ENCODE measurements at places on chromosomes 2 and 18.

GRCh38 chr2:45918463-45919159, 267.1 kb downstream of the PRKCE start:
- DNase-seq = no peak

DNA sequence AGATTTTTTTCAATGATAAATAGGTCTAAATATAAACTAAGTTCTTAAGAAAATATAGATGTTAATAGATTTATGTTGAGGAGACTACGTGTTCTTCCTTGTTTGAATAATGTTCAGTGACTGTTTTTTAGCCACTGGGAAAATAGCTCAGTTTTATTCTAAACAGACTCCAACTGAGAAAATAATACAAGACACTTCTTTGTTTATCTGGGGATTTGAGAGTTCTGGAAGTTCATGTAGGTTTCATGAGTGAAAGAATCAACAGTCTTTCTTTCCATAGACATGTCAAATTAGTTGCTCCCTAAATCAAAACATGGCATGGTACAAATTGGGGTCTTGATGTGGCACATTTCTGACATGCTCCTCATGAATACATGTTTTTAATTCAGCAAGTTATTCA, 177.7 kb downstream of the MREG start:
- no peak for DNase-seq

- DNase-seq = no peak
Observed at GRCh38 chr18:79962835-79963657, 1.4 kb upstream of the HSBP1L1 start.

DNA sequence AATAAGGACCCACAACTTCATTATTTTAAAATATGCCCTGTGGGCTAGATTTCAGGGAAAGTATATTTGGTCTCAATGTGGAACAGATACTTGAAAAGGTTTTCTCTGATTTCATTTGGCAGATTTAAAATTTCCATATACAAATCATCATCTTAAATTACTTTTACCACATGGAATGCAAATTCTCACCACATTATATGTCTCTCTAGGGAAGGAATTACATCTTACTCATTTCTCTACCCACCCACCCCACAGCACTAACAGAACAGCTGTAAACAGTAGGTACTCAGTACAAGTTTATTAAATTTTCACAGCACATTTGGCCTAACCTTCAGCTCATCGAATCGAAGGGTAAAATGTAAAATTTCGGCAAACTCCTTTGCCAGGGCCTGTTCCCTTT, 104.0 kb downstream of the CYRIA start:
- no peak for DNase-seq

- no peak for DNase-seq
Observed at GRCh38 chr2:136407952-136408318, 290.0 kb upstream of the CXCR4 start.

DNA sequence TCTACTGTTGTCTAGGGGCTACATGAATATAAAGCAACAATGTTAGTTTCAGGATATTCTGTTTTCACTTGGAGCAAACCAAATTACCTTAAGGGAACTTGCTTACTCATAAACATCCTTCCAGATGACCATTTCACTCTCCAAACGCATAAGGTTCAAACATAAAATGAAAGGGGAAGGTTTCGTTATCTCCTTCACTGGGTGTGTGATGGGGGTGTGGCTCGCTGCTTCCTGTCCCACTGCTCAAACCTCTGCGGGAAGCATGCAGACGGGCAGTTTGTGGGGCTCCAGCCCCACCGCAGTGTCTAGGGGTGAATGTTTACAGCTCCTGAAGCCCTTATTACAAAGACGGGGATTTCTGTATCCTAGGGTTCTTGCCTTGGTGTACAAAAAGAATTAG, 1310.9 kb upstream of the TMEFF2 start:
- no peak for DNase-seq

DNA sequence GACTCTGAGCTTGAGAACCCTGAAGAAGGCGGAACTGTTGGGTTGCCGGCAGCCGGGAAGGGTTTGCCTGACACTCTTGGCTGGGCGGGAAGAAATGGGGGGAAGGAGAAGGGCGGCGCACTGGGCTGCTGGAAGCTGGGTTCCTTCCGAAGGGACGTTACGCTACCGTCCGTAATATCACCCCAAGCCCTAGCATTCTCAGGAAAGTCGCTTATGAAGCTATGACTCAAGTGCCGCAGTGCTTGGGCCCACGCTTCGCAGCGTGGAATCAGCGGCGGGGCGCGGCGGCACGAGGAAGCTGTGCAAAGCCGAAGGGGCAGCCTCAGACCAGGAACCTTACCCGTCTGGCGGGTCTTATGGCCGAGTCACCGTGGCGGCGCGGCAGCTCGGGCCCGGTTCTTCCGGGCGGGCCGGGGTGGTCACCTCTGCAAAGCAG, 50.2 kb upstream of the SIGLEC15 start:
- peak; percentile 52 for DNase-seq

DNA sequence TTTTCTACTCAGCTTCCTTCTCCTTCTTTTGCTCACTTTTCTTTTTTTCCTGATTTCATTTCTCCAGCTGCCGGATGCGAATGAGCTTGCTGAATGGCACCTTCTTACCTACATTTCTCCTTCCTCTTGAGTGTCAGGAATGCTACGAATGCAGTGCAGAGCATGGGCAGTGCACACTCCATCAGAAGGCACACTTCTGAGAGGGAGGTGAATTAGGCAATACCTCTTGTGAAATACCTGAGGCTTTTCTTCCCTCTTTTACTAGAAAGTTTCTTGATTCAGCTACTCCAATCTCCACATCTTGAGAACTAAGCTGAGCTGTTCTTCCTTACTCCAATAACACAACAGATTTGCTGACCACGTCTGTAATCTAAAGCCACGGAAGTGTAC, 51.1 kb downstream of the PLEKHM3 start:
- DNase-seq = no peak

- no peak for DNase-seq
Observed at GRCh38 chr2:182706751-182707150, 9.3 kb upstream of the DNAJC10 start.

DNA sequence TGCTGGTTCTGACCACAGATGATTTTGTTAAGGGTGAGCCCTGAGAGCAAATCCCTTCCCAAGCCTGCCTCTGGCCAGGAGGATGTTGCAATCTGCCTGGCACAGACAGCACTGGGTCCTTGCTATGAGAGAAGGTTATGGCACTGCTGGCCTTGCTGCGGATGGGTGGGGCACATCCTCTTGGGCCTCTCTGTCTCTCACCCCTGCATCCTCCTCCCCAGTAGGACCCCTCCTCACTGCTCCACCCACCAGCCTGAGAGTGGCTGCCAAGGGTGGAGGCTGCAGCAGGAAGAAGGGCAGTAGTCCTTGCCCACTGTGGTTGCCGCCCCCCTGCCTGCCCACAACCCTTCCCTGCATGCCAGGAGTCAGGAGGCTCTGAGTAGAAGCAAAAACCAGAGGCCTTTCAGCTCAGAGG, 180.9 kb downstream of the ZBTB7C start:
- no peak for DNase-seq

DNA sequence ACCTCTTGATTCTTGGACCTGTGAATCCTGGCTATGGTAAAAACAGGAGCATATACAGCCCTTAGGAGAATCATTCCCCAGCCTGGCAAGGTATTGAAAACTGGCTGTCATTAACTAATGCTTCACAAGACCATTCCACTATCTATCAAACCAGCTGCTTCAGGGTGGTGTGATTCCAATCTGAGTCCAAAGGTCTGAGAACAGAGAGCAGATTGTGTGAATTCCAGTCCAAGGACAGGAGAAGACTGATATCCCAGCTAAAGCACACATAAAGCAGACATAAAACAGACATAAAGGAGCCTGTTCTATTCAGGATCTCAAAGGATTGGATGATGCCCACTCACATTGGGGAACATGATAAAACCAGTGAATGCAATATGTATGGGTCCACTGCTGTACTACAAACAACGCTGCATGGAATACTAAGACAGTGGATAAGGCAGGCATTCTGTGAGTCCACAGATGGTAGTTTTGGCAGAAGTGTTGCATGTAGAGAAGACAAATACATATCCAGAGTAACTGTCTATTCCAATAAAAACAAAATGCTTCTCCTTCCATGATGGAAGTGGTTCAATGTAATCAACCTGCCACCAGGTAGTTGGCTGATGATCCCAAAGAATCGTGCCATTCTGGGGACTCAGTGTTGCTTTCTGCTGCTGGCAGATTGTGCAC, 363.9 kb downstream of the KCNJ3 start:
- DNase-seq = no peak

- DNase-seq = no peak
Observed at GRCh38 chr2:233234264-233234663, 17.2 kb upstream of the ATG16L1 start.

DNA sequence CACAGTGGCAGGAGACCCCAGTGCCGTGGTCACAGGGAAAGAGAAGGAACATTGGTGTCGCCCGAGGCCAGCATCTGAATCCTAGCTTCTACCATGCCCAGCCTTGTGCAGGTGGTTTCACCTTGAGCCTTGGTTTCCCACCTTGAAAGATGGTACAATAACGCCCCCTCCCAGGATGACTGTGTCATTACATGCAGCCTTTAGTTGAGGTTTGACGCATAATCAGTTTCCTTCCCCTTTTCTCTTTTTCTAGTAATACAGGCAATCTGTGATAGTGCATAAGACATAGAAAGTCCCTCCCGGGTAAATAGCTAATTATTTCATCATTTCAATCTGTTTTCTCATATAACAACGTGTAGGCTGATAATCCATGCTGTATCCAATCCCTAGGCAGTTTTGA, 29.8 kb upstream of the ZNF407 start:
- no peak for DNase-seq

- no peak for DNase-seq
Observed at GRCh38 chr18:6269660-6270332, 144.9 kb downstream of the L3MBTL4 start.

DNA sequence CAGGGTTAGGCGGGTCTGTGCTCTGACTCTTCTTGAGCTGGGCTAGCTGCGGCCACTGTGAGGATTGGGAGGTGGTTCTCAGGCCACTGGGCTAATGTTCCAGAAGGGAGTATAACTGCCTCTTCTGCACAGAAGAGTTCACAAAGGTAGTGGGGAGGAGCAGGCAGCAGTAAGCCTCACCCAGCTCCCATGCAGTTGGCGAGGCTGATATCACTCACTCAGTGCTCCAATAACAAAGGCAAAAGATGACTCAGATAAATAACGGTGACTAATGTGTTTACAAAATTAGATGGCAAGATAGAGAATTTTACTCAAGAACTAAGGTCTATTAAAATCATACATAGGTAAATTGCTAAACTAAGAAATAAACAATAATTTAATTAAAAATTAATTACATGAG, 174.2 kb upstream of the TMEM200C start:
- DNase-seq = no peak

GRCh38 chr2:100412466-100412865, 5.0 kb downstream of the CHST10 start:
- DNase-seq = no peak

DNA sequence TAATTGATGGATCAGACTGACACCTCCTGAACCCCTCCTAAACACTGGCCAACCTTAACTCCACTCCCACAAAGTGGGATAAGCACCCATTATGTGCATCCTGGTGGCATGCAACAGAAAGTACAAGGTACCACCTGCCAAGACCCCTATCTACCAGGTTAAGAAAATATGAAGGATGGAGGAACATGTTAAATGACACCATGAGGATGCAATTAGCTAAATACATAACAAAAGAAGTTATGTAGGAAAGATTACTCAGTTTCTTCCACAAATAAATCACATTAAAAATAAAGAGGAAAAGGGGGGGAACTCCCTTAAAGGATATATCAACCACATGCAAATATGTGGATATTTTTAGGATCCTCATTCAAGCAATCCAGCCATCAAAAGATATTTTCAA, 12.6 kb downstream of the CTAGE1 start:
- DNase-seq = no peak

DNA sequence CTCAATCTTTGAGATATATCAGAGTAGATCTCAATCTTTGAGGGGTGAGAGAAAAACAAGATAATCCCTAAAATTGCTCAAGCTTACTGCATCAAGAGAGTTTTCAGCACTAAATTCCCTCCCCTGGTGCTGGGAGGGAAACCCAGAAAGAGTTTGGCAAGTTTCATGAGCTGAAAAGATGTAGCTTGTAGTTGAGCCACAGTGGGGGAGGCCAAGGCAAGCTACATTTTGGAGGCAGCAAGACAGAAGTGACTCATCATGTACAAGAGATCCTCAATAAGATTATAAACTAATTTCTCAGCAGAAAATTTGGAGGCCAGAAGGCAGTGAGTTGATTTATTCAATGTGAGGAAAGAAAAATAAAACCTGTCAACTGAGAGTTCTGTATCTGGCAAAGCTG, 308.2 kb downstream of the PIEZO2 start:
- DNase-seq = no peak

- DNase-seq = no peak
Observed at GRCh38 chr2:221034973-221035372, 537.1 kb downstream of the EPHA4 start.

- no peak for DNase-seq
Observed at GRCh38 chr2:18957909-18958308, 368.5 kb upstream of the NT5C1B start.

DNA sequence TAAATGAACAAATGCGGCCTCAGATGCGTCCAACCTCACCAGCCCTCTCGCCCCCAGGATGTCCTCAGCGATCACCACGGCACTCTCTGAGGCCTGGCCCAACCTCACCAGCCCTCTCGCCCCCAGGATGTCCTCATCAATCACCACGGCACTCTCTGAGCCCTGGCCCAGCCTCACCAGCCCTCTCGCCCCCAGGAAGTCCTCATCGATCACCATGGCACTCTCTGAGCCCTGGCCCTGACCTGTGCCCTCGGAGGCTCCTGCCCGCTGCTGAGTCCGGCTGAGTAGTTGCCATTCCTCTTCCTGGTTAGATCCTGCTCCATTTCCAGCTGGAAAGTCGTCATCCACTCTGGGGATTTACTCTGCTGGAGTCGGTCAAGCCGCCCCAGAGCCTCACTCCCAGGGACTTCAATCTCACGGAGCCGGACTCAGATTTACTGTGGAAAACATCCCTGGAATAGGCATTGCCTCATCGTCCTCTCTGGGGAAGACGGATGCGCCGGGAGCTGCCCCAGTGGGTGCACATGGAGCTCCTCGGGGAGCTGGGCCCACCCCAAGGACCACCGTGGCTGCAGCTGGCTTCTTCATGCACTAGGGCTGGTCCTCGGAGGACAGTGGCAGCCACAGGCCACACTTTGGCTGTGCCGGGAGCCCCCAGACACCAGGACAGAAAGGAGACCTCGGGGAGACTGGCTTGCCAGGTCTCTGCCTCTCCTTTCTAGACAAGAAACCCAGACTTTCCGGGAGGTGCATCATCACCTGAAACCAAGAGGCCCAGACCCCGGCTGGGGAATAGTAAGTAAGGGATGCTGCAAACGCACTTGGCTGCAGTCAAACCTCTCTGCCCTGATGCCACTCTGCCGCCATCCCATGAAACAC, 230.6 kb downstream of the EIPR1 start:
- no peak for DNase-seq

DNA sequence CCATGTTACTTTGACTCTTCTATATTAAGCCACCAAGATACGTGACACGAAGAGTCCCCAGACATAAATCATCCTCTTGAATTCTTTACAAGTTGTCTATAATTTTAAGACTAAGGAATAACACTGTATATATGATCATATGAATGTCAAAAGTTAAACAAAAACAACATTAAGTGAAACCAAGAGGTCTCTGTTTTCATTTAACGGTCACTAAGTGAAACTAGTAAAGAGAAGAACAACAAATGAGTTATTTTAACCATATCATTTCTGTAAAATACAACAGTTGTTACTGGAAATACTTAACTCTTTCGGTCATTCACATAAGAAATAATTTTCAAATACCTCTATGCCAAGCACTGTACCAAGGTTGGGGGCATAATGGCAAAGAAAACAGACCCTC, 45.7 kb upstream of the STK17B start:
- no peak for DNase-seq

Measured in activated CD8-positive, alpha-beta memory T cell treated with anti-CD3 and anti-CD28 coated beads for 48 hours (primary cell).